ENCODE measurements at places on chromosomes 1 and 21. TPM values are rescaled to one million over a fixed set of nuclear protein-coding genes. Genes with fewer than 3 reads are reported as not detected.

Gene CFHR3
- polyA plus RNA-seq, result not detected

Gene GRHL3
- 0.03 TPM for polyA plus RNA-seq

Gene ATAD3A
- polyA plus RNA-seq, result 4.1 TPM

Gene LYPD8
- not detected for polyA plus RNA-seq

Gene CFHR5
- not detected for polyA plus RNA-seq

Gene OR2W3
- not detected for polyA plus RNA-seq

GRCh38 chr1:154420961-154421924 lies 16.1 kb downstream of the IL6R start:
- DNase-seq, result no peak

DNA sequence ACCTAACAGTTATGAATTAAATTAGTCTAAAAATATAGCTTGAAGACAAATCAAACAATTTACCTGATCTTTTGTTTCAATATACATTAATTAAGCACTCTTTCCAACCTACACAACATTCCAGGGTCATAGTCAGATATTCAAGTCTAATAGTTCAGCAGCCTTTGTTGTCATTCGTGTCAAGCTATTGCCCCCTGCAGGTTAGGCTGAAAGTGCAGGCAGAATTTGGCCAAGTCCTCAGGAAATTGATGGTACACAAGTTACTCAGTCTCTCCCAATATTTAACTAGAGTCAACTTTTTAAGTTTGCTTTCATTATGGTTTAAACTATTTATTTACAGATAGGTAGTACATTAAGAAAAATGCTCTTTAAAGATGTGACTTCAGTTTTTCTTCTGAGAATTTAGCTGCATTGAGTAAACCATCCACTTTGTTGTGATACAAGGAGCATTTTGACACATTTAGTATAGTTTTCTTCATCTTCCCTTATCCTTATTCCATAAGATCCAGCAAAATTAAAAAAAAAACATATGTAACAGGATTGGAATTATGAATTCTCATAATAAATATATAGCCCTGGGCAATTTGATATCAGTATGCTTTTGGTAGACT lies 130.3 kb upstream of the DPYD start:
- peak; percentile 65 for DNase-seq

DNA sequence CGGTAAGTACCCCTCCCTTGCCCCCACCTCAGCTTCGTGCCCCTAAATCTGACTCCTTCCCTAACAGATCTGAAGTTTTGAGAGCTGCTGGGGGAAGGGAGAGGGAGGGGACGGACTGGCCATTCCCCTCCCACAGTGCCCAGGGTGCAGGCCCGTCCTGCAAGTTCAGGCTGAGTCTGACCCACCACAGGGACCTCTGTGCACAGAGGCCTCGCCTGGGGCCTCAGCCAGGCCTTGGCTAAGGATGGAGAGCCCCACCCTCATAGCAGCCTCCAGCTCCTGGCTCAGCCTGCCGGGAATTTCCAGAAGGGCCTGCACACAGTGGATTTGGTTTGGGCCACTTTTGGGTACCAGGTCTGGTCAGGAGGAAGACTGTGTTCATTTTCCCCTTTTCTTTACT lies 31.2 kb upstream of the TNFRSF1B start:
- no peak for DNase-seq

DNA sequence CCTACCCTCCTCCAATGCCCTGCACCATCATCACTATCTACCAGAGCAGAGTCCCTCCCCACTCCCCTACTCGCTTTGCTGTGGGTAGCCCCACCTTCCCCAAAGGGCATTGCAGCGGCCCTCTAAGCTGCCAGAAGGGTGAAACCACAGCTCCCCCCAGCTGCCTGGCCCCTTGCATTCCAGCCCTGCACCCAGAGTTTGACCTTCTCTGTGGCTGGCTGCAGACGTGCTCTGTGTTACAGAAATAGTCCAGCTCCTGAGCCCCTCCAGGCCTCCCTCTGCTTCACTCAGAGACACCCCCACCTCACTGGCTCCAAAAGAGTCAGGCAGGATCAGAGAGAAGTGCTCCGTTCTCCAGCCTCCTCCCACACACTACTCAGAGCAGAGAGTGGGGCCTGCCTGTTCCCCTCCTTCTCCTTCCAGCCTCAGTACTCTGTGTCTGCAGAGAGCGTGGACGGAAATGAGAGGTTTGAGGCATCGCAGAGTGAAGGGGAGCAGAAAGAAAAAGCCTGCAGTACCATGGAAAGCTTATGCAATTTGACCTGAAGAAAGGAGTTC lies 63.2 kb downstream of the PLEKHA6 start:
- no peak for DNase-seq

DNA sequence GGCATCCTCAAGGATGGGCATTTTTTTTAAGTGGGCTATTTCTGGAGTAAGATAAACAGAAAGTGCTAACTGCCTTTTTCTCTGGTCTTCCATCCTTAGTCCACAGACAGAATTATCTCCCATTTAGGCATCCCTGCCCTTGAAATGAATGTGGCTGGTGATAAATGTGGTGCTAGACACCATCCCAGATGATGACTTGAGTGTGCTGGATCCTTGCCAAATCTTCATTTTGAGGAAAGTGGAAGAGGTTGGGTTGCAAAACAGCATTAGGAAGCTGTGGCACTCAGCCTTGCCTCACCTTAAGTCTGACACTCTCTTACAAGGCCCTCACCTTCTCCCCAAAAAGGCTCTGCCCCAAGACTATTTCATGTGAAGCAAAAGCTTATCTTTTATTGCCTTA lies 19.2 kb downstream of the MAB21L3 start:
- DNase-seq, result no peak

- DNase-seq, result peak; percentile 34
Observed at GRCh38 chr1:172724765-172725613, 66.1 kb downstream of the FASLG start.

- DNase-seq, result no peak
Observed at GRCh38 chr1:14365301-14365988, 233.0 kb upstream of the KAZN start.

GRCh38 chr1:105427543-105427942 lies 1628.9 kb upstream of the PRMT6 start:
- no peak for DNase-seq
